ENCODE measurements at places on chromosomes 1 and 21.

GRCh38 chr21:44919111-44919912 lies 1.4 kb downstream of the ITGB2 start:
- DNase-seq, result no peak

DNA sequence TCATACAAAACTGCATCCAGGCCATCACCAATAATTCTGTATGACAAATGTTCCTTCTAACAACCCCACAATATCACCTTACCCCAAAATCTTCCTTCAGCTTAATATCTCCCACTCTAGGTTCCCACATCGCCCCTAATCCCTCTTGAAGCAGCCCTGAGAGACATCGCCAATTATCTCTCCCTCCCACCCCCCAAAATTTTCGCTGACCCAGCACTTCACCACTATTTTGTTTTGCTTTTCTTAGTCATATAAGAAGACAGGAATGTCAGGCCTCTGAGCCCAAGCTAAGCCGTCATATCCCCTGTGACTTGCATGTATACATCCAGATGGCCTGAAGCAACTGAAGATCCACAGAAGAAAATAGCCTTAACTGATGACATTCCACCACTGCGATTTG lies 126.3 kb downstream of the ADGRL4 start:
- no peak for DNase-seq

DNA sequence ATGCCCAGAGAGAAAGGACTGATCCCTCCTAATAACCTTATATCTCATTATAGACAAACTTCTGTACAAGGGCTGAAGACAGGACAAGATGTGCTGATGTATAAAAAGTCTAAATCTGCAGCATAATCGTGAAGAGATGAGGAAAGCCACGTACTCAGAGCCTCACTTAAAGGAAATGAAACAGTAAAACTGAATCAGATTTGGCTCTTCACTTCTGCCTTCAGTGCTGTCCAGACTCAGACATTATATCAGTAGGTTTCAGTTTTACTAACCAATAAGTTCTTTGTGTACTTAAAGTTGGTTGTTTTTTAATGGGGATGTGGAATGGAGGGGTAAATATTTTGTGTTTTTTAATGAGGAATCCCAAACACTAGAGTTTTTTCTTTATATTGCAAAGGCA lies 45.3 kb upstream of the RGS1 start:
- DNase-seq, result no peak

- no peak for DNase-seq
Measured at GRCh38 chr1:5459839-5460610, 532.2 kb downstream of the NPHP4 start.

DNA sequence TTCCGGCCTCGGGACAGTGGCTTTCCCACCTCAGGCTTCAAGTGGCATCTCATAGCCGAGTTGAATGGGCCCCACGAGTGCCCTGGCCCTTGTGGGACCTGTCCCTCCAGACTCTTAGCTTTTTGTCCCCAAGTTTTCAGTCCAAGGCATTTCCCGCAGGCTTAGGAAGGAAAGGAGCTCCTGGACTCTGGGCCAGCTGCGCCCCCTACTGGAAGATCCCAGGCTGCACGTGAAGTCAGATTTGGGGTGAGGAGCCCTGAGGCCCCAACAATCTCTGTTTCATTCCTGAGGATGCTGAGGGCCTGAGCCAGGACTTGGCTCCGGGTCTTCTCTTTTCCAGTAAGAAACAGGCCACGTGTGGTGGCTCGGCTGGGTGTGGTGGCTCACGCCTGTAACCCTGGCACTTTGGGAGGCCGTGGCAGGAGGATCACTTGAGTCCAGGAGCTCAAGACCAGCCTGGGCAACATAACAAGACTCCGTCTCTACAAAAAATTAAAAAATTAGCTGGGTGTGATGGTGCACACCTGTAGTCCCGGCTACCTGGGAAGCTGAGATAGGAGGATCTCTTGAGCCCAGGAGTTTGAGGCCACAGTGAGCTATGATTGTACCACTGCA lies 67.4 kb downstream of the ARHGEF10L start:
- DNase-seq, result peak; percentile 2

GRCh38 chr1:235650341-235651169 lies 971 bp upstream of the GNG4 start:
- DNase-seq, result no peak

GRCh38 chr1:62131093-62131725 lies 63.4 kb upstream of the L1TD1 start:
- DNase-seq, result no peak

DNA sequence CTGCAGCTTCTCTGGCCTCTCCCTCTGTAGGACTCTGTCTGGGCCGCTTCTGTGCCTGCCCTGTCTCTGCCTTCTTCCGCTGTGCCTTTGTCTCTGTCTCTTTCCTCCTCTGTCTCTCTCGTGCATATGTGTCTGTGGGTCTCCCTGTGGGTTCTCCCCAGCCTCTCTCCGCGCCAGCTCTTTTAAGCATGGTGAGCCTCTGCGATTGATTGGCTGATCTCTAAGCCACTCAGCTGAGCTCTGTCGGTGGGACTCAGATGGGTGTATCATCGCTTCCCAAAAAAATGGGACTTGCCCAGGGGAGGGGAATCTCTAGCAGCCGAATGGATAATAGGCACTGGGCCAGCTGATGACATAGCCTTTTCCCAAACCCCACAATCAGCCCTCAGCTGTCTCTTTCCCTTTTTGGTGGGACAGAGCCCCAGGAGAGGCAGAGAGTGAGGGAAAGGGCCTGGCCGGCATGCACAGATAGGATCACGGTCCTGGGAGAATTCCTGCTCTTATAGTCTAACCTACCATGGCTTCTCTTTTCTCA lies at the start of gene ADAMTS4:
ADAMTS4 (minus strand) TSS at position 158 of the 535 bp plus-strand sequence. CDS start 427 bp downstream, outside the sequence.
- DNase-seq, result no peak

DNA sequence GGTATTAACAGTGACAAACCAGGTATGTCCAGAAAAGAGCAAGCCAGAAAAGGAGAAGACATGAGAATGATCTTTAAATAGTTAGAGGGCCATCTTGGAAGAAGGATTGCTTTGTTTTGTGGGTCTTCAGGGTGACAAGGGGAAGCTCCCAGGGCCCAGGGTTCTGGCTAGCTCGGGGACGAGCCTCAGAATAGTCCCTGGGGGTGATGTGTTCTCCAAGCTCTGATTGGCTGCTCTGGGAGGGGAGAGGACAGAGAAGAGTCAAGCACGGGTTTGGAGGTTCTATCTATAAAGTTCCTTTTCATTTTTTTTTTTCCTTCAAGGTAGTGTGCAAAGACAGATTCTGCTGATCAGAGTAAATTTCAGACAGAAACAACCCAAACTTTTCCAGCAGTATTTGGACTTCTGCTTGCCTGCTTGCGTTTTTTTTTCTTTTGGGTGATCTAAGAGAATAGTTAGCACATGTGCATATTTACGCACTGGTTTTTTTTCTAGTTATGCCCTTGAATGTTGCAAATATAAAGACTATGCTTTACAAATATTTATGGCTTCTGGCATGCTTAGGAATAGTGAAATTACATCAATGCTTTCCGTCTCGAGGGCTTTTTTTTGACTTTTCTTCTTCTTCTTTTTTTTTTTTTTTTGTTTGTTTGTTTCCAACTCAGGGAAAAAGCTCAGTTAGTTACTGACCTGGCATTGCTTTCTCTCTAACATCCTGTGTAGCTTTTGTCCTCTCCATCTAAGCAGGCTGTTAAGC lies 59.7 kb downstream of the ROR1 start:
- DNase-seq, result no peak

DNA sequence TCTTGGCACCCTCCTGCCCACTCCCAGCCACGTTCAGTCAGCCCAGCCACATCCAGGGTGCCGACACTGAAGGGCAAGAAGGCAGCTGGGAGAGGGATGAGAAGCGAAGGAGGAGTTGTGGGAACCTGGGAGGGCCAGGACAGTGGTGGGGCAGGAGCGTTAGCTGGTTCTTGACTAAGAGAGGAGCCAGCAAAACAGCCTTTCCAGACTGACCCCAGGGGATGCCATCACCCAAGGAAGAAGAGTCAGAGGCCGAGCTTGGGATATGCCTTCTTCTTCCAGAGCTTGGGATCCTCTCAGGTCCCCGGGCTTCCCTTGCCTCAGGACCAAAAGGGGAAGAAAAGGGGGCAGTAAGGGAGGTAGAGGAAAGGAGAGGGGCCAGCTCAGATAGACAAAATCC lies 7.2 kb downstream of the INKA2 start:
- DNase-seq, result no peak

- no peak for DNase-seq
Measured at GRCh38 chr1:243510928-243511327, 255.1 kb downstream of the SDCCAG8 start.

GRCh38 chr1:230332061-230332460 lies 94.1 kb downstream of the PGBD5 start:
- DNase-seq, result no peak

DNA sequence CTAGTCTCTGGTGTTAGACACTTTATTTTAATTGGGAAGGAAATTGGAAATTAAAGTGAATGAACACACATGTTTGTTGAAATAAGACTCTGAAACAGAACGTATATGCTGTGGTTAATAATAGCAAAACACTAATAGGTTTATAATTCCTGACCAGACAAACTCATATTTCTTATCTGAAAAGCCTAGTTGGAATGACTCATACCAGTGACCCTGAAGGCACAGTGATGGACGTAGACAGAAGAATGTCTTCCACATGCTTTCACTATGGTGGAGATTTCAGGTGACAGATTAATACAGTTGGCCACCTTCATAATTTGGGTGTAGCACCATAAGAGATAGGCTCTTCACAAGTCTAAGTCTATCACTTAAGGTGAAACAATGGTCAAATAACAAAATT lies 83.0 kb upstream of the COL11A1 start:
- DNase-seq, result no peak

DNA sequence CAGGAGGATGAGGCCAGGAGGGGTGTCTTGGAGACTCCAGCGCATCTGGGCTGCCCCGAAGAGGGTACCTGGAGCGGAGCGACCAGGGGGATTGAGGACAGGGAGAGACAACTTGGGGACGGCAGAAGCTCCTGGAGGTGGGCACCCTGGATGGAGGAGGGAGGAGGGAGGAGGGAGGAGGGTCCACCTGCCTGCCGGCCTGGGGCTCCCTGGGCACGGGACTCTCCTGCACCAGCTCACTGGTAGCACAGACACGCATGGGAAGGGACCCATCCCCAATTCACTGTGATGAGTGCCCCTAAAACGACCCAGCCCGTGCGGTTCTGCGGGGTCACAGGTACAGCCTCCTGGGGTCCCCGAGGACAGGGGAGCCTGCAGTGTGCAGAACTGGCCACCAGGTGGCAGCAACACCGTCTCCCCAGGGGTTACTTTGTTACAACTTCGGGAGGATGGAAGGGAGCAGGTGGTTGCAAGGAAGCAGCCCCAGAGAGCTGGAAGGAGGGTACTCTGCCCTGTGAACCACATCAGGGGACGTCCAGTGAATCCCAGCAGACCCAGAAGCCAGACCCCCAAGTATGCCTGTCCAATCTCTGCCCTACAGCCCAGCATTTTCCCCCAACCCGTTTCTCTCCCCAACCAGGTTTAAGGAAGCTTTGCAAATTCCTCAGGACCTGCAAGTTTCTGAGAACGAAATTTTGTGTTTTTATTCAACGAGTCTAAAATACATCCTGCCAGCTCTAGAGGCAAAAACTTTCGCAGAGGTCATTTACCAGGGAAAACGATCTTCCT lies 482.4 kb downstream of the NPHP4 start:
- no peak for DNase-seq

- DNase-seq, result no peak
Measured at GRCh38 chr1:12037486-12038355, 18.4 kb downstream of the MIIP start.

DNA sequence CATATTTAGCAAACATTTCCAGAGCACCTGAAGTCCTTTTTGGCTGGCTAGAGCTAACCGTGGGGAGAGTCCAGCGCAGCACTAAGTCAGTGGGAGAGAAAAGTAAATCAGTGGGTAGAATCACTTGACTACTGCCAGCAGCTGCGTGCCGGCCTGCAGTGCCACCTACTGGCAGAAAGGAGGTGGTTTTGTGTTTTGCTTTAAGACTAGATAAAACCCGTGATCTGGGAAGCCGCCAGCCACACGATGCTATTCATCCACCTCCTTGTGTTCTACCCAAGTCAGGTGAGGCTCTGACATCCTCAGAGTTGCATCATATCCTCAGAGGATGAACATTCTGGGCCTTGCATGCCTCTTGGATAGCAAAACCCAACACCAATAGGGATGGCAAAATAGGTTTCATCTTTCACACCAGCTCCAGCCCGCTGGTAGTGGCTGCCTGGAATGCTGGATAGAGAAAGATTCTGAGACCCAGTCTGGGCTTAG lies 14.1 kb upstream of the HEYL start:
- DNase-seq, result peak; percentile 25

DNA sequence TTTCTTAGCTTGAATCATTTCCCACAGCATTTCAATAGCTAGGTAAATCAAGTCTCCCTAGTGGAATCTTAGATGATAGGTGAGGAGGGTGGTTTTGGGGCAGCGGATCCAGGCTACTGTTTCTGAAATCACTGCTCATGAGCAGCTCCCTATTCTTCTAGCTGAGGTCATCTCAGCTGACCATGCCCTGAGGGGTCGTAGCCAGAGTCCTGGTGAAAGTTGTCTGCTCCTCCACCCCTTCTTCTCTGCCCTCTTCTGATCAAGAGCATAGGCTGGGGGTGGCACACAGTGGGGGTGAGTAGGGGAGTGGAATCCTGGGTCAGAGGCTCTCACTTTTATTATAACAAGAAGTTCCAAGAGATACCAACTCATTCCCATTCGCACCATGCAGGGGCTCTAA lies 76.2 kb downstream of the SLC16A1 start:
- DNase-seq, result no peak

GRCh38 chr1:201903135-201903534 lies 14.4 kb downstream of the SHISA4 start:
- no peak for DNase-seq

DNA sequence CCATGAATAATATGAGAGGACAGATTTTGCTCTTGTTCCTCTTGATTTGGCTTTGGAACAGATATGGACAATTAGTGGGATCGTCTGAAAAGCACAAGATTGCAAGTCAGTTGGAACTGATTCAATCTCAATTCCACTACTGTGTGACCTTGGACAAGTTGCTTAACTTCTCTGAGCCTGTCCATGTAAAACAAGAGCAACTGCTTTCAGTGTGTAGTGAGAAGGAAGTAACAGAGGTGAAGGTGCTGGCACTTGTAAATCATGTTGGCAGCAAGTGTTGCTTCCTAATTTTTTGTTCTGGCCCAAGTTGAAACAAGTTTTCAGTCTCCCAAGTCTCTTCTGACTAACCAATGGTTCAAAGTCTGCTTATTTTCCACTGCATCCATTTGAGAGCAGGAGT lies 15.3 kb downstream of the INKA2 start:
- DNase-seq, result no peak

DNA sequence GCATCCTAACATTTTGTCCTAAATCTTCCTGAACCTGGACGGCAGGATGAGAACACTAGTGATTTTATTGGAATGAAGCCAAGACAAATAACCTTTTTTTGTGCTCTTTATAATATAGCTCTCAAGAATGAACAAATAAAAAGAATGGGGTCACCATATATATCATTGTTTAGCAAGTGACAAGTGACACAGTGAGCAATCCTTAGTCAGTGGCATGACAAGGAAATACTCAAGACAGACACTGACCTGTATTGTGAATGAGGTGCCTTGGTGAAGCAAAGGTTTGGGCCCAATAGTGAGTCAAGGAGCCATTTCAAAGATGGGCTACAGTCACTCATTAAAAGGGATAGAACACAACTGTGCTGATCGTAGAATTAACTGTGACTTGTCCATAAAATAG lies 35.7 kb downstream of the PTGFR start:
- DNase-seq, result no peak

- no peak for DNase-seq
Measured at GRCh38 chr1:90154711-90155110, 159.8 kb downstream of the ZNF326 start.
